Fibroblast of upper back skin (primary cell): ENCODE measurements at places on chromosomes 13 and 19.

DNA sequence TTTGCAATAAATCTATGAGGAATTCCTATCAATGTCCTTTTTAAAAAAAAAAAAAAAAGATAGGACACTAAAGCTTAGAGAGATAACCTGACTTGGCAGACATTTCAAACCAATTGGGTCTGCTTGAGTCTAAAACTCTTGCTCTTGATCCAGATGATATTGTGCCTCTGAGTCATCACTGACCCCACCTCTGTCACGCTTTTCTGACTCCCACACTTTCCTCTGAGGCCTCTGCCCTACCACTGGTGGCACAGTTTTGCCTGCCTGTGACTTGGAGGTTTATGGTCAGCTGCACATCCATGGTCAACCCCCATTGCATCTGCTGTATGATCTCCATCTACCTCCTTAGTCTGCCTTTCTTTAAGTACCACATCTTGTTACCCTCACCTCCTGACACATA is 328.7 kb downstream of the SPRY2 start:
- DNase-seq, result no peak

DNA sequence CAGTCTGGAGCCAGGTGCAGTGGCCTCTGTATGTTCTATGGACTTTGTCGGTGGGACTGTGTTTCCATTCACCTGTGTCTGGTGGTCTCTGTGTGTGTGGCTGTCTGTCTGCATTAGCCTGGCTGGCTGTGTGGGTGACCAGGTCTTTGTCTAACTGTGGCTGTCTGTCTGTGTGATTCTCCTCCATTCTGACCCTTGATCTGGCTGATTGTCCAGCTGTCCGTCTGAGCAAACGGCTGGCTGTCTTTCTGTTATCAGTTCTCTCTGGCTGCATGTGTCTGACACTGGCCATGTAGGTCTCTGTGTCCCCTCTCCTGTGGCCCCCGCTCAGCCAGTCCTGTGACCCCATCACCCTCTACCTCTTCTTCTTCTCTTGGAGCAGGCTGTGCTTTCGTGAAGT is 53.2 kb downstream of the CELF5 start:
- DNase-seq, result no peak

DNA sequence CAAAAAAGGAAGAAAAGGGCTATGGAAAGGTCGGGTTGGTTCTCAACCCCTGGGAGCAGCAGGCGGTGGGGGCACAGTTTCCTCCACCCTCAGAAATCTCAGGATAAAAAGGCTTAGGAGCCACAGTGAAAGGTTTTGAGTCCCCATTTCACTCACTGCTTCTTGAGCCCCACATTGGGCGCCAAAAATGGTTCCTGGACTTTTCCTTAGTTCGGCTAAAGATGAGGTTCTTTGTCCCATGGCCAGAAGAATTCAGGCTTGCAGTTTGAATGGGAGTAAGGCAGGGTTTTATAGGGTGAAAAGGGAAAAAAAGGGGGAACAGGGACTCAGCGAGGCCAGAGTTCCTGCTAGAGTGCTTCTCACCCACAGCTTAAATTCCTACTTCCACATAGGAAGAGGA is 179.5 kb downstream of the GGACT start:
- no peak for DNase-seq

- no peak for DNase-seq
Measured at GRCh38 chr13:36945078-36945477, 25.0 kb upstream of the SMAD9 start.

DNA sequence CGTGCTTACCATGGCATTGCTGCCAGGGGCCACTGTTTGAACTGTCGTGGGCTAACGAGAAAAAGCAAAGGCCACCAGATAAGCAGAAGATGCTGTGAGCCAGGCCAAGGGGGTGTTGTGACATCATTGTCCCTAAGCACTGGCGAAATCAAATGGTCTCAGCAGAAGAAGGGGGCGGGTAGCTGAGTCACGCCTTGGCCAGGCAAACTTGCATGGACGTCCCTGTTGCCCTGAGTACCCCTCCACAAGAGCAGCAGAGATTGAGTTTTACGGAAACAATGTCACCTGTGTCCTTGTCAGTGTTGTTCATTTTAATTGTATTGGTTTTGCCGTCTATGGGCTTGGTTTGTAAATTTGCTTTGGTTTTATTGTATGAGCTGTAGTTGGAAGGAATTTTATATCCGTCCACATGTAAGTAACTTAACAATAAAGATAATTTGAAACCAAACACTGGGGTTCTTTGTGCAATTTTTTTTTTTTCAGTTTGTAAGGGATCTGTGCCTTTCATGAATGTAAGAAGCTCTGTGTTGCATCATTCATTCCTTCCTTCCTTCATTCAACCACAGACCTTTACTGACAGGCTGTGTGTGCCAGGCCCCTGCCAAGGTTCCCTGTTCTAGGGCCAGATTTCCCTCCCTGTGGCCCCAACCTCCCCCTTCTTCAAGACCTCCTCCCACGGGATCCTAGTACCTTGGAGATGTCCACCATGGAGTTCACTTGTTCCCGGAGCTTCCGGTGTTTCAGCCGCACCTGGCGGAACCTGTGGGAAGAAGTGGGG is 12.3 kb downstream of the KCNN4 start:
- no peak for DNase-seq
